ENCODE measurements at places on chromosomes 3 and 15.
A peak's percentile ranks its signal among the peaks of the same experiment; 100 is the strongest.

- DNase-seq, result no peak
These were observed 4.9 kb downstream of the MUC4 start for GRCh38 chr3:195806916-195807231.

GRCh38 chr15:90124507-90124906 is 22.2 kb upstream of the IDH2 start:
- no peak for DNase-seq

DNA sequence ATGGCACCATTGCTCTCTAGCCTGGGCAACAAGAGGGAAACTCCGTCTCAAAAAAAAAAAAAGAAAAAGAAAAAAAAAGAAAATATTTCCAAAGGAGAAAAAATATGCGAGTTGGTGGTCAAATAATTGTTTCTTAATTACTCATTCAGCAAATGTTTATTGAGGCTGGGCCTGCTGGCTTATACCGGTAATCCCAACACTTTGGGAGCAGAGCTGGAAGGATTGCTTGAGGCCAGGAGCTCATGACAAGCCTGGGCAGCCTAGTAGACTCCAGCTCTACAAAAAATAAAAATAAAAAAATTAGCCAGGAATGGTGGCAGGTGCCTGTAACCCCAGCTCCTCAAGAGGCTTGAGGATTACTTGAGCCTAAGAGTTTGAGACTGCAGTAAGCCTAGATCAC is 4.1 kb downstream of the KNL1 start:
- peak; percentile 59 for DNase-seq

- no peak for DNase-seq
These were observed 39.1 kb downstream of the SMAD3 start for GRCh38 chr15:67104510-67104909.

- peak; percentile 53 for DNase-seq
These were observed 43.4 kb downstream of the SNAPC5 start for GRCh38 chr15:66454143-66454542.

GRCh38 chr3:107432013-107432515 is 54.8 kb downstream of the CCDC54 start:
- DNase-seq, result no peak

DNA sequence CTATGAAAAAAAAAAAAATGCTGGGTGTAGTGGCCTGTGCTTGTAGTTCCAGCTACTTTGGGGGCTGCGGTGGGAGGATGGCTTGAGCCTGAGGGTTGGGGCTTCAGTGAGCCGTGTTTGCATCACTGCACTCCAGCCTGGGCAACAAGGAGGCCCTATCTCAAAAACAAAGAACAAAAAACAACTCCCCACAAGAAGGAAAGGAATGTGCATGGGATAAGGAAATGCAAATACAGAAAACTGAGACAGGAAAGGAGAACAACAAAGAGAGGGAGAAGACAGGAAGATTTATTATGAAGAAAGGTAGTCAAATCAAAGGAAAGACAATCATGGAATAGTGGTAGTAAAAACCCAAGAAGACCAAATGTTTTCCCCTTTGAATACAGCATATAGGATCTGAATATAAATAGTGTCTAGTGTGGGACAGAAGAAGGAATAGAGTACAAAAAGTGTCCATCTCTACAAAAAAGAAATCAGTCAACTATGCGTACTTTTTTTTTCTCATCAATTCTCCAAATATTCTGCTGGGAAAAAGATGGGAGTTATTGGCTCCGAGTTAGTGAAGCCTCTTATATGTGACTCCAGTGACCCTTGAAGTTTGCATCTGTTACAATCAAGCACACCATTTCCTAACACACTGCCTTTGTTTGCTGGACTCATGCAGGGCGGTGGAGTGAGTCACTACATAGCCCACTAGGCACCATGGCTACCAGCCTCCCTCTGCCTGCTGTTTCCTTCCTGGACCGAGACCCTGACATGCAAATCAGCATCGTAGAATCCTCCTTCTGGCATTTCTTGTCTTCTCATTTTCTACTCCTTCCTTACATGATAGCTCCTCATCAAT is 101.2 kb upstream of the PTX3 start:
- peak; percentile 89 for DNase-seq

GRCh38 chr3:46953234-46954010 is 23.1 kb downstream of the CCDC12 start:
- no peak for DNase-seq

DNA sequence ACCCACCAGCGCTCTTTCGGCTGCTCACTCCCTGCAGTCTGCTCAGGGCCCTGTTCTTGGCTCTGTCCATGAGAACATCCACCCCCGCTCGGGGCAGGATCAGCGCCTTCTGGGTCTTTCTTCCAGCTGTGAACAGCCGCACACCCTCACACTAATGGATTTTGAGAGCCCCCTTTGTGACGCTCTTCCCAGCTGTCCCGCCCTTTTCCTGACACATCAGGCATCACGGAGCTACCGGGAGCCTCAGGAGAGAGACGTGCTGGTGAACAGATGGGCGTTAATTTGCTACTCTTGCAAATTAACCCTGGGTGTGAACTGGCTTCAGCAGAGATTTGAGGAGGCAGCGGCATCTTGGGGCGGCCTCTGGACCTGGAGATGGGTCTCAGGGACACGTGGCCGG is 113.0 kb downstream of the TMEM266 start:
- DNase-seq, result no peak

GRCh38 chr15:65818927-65819562 is 27.0 kb upstream of the DENND4A start:
- DNase-seq, result peak; percentile 37

- DNase-seq, result no peak
These were observed 455.2 kb upstream of the ARPP21 start for GRCh38 chr3:35183927-35184675.

DNA sequence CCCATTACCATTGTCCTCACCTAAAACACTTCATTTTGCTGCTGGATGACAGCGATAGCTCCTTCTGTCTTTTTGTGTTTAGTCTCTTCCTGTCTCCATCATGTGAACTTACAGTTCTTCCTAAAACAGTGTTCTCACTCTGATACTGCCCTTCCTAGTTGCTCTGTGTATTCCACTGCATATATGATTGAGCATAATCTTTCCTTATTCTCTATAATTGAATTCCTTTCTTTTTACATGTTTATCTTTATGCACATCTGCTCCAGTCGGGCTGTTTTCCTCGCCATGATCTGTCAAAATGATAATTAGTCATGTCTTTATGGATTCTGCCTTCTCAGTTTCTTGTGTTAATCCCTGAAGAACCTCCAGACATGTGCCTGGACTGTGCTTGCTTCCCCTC is 405.1 kb upstream of the SEMA6D start:
- no peak for DNase-seq

DNA sequence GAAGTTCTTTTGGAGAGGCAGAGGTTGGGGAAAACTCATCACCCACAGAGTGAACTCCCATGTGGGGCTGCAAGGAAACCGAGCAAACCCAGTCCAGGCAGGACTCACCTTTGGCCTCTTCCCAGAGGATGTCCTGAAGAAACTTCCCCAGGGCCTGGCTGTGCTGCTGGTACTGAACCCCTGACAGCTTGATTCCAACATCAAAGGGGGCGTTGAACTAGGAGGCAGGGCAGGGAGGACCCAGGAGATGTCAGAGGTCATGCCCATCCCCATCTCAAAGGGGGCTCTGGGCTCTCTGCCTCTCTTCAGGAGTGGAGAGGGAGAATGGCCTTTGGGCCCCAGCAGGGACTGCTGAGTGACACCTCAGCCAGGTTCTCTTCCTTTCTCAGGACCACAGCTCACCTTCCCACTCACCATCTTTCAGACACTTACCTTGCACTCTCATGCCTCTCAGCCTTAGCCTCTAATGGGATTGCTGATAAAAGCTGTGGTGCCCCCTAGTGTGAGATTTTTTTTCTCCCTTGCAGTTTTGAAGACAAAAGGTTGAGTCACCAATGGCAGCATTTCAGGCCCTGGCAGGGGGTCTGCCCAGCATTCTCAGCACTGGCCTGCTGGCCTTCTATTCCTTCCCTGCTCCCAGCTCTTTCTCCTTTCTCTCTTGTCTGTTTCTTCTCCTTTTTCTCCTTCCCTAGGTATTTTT is 6.0 kb downstream of the GHRL start:
- DNase-seq, result peak; percentile 81

DNA sequence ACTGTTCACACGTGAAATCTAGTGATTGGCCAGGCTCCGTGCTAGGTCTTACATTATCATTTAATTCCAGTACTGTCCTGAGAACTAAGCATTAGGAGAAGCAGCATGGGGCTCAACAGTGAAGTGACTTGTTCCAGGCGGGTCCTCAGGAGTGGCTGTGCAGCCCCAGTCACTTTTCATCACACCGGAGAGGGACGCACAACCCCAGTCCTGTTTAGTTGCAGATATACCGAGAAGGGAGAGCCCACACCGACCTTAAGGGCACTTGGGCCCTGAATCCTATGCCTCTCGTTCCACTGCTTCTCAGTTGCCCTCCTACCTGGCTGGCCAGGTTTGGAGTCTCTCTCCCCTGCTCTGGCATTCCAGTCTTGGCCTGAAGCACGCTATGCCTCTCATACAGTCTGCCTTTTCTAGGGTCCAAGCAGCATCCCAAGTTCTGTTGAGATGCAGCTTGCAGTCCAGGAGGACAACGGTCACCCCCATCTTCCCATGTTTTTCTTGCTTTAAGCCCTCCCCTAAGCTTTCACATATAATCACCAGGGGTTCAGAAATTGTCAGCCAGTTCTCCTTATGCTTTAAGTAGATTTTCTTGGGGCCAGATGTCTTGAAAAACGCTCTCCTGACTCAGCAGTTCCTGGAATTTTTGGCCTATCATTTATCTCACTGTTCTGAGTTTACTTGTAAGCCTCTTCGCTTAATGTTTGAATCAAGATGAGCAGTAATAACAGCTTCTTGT is 10.1 kb downstream of the FAM131A start:
- DNase-seq, result no peak

GRCh38 chr3:167882057-167882667 is 146.6 kb downstream of the SERPINI1 start:
- peak; percentile 55 for DNase-seq

Data from M059J (cell line).